ENCODE measurements at places on chromosomes 4 and X.

DNA sequence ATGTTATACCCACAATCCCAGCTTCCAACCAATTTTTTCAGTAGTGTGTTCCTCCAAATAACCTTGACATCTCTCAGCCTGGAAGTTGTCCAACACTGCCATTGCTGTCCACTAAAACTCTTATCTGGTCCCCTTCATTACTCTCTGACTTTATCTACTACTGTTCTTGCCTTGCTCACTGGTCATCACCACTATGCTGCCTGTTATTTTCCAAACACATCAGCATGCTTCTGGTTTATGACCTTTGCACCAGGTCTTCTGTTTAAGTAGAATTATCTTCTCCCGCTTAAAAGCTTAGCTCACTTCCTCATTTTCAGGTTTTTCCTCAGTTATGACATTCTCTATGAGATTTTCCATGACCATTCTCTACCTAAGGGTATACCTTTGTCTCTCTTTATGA is 5.5 kb downstream of the ELMOD2 start:
- no peak for DNase-seq

GRCh38 chr4:88027611-88028608 is 20.5 kb downstream of the PKD2 start:
- DNase-seq: no peak

DNA sequence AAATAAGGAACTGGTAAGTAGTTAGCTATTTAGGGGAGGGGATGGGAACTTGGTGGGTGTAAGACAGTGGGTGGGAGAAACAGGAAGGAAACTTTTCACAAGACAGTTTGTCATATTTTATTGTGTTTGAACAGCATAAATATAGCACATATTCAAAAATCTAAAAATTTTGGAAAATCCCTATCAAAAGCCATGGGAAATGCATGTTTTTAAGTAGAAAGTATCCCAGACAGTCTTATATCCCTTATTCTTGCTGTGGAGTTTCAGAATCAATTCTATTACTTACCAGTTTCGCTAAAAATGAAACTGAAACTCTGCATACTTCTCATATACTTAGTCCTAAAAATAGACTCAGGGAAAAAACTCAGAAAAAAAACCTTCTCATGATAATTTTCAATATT is 22.3 kb upstream of the RASGEF1B start:
- DNase-seq: no peak

GRCh38 chrX:22320236-22320873 is 47.6 kb downstream of the CBLL2 start:
- peak; percentile 77 for DNase-seq

DNA sequence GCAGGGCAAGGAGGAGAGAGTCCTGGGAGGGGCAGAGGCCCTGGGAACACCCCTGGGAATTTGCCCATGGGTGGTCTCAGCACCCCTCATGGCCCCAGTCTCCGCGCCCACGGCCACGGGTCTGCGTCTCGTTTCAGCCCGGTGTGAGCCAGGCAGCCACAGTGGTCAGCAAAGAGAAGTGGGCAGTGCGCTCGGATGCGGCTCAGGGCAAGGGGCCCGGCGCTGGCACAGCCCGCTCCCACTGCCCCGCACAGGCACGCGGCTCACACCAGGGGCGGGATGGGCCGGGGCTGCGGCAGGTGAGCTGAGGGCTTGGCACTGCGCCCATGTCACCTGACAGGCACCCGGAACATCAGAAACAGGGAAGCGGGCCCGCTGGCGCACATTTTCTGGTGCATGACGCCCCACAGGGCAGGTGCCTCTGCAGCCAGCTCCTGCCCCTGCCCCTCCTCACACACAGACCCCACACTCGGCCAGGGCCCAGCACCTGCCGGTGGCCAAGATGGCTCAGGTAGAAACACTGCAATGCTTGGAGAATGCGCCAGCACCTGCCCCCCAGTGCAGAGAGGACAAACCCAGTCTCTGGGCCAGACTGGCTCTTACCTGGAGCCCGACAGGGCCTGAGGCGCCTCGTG is 41.9 kb upstream of the MXD4 start:
- no peak for DNase-seq

DNA sequence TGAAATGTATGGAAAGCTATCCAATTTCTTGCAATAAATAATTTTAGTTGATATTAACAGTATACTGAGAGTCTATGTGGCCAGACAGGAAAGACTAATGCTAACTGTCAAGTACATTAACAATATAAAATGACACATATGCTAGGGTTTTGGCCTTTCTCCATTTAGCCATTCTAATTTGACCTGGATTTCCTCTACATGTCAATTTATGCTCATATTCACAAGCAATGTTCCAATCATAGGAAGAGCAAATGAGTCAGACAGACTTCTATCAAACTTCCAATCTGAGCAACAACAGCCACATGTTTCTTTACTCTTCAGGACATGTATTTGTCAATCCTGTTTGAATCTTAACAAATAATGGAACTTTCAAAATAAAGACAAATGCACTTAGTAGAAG is 53.6 kb downstream of the CORIN start:
- no peak for DNase-seq

GRCh38 chr4:99722006-99722405 is 64.4 kb upstream of the C4orf54 start:
- no peak for DNase-seq

DNA sequence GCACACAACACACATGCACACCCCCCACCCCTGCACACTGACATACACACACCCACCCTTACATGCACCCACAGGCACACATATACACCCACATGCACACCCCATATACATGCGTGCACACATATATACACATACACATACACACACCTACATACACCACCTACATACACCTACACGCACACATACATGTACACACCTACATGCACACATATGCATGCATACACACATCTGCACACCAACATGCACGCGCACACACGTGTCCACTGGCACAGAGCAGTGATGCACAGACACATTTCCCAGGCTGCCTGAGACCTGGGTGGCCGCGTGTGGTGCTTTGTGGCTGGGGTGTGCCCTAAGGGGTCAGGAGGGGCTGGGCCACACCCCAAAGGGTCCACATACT is 31.7 kb downstream of the FGFRL1 start:
- DNase-seq: no peak

- DNase-seq: no peak
Measured at GRCh38 chr4:11470438-11471045, 41.8 kb upstream of the HS3ST1 start.

GRCh38 chr4:112206431-112206830 is 25.2 kb upstream of the AP1AR start:
- DNase-seq: no peak

GRCh38 chr4:158588285-158588684 is 66.6 kb downstream of the RXFP1 start:
- no peak for DNase-seq

DNA sequence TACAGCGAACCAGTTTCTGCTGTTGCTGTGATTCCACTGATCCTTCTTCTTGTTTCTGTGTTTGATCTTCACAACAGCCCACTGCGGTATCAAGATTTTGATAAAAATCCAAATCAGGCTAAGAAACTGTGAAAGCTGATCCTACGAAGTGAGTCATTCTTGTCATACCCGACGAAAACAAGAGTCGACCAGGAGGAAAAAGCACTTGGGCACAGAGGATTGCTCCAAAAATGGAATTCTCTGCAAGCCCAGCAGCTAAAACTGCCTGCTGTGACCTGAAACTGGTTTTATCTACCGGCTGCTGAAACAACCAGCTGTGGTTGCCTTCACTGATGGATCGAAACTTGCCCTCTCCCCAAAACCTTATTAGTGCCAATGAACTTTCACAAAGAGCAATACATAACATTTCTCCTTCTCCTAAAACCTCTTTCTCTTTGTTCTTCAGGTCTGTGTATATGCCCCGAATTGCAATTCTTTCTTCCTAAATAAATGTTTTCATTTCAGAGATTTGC is 607.0 kb upstream of the PRKX start:
- DNase-seq: peak; percentile 13

GRCh38 chr4:15040916-15041463 is 38.7 kb downstream of the CPEB2 start:
- no peak for DNase-seq

DNA sequence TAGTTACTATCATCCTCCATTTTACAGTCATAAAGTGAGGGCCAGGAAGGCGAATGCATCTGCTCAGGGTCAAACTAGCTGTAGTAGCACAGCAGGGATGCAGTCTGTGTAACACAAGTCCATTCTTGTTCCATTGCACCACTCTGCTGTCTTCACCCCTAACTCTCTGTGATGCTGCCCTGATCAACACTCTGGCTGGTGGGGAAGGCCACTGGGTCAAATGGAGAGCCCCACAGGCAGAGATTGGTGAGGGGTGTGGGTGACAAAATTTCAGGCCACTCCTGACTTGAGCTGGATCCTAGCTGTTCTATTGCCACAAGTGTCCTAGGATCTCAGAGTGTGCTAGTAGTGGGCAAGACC is 136.5 kb downstream of the PJA1 start:
- DNase-seq: no peak

DNA sequence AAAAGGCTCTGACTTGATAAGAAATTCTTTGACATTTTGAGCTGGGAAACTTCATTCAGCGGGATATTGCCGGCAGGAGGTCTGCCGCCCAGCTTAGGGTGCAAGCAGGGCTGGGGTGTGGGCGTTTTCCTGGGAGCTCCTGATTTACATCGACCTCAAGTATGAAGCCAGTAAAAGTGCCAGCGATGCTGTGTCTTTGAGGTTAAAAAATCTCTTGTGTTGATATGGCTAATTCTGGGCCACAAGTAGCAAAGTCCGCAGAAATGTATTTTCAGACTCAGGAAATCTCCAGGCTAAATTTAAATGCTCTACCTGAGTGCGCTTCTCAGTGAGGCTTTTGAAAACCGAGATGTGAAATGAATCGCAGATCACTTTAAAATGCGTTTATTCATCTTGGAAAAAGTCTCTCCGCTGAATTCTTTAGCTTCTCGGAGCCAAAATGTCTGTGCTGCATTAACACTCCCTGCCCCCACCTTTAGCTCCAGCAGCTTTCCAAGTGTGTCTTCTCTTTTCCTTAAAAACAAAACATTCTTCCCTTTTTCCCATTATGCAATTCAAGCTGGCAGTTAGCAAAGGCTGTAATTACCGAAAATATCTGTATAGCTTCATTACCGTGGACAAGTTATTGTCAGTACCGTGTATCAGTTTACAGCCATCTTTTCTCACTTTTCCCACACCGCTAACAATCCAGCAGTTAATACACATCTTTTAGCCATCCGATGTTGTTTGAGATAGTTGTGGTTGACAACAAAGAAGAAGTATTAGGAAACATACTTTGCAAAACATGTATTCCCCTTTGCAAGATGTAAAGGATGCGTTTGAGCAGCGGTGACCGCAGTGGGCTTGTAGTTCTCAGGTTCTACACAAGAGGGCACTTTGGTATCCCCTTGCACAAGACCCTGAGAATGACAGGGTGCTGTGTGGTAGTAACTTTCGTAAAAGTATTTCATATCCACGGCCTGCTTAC is 136.0 kb upstream of the STX18 start:
- DNase-seq: peak; percentile 79

- DNase-seq: no peak
Measured at GRCh38 chrX:101462892-101463291, 22.4 kb upstream of the ARMCX4 start.

GRCh38 chr4:168522829-168523489 is 26.1 kb downstream of the PALLD start:
- DNase-seq: no peak

- no peak for DNase-seq
Measured at GRCh38 chrX:47749185-47749967, 87.3 kb upstream of the ZNF81 start.

- DNase-seq: peak; percentile 92
Measured at GRCh38 chr4:4575284-4576211, 33.7 kb upstream of the STX18 start.

DNA sequence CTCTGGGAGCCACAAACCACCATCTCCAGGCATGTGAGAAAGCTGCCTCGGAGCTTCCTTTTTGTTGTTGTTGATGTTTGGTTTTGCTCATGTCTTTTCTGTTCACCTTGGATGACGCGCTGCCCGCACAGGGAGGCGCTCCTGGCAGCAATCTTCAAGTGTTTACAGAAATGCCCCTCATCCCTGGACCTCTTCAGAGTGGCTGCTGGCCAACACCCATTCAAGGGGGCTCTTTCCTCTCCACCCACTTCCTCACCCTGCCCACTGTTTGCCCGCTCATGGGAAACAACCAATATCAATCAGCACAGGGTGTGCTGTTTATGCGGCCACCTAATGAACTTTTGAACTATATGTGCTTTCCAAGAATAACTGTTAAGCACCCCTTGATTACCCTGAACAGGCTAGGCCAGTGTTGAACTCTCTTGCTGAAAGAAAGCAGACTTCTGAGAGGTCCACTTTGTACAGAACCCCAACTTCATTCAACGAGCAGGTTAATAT is 355.1 kb upstream of the CLNK start:
- peak; percentile 8 for DNase-seq

DNA sequence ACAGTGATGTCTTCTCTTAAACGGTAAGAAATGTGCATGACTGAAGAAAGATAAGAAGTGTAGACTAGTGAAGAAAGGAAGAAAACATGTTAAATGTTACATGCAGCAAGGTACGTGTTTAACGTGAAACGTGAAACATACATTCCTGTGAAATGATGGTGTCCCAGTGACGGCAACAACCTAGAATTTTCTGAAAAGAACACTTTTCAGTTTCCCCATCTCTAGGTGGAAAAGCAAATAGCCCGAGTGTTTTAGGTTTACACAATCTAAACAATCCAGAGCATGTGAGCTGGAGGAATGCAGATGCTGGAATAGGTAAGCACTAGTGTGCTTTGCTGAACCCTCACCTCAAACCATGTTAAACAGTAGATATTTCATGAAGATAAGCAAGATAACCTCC is 60.7 kb downstream of the CLNK start:
- DNase-seq: no peak

GRCh38 chr4:10666616-10667015 is 18.0 kb downstream of the CLNK start:
- DNase-seq: no peak

GRCh38 chrX:147900349-147900748 is 11.4 kb upstream of the FMR1 start:
- DNase-seq: no peak

- no peak for DNase-seq
Measured at GRCh38 chr4:20901851-20902250, 201.6 kb downstream of the PACRGL start.

- DNase-seq: no peak
Measured at GRCh38 chrX:46662188-46662958, 88.8 kb downstream of the CHST7 start.

DNA sequence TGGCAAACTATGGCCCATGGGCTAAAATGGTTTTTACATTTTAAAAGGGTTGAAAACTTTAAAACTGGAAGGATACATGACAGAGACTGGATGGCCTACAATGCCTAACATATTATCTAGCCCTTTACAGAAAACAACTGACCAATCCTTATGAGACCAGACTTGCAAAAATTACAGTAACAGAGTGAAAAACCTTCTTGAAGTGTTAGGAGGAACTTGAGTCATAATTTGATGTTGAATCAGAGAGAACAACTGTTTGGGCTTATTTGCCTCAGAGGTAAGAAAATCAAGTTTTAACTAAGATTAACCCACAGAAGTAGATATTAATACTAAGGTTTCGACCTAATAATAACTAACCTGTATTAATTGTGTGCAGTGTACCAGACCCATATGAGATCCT is 12.4 kb upstream of the NAP1L5 start:
- no peak for DNase-seq

- no peak for DNase-seq
Measured at GRCh38 chr4:96035727-96036126, 195.8 kb downstream of the PDHA2 start.

Data from retina (tissue), 1 donor.